ENCODE measurements at places on chromosomes 13 and 19. TPM values are rescaled to one million over a fixed set of nuclear protein-coding genes. Genes with fewer than 3 reads are reported as not detected.

DNA sequence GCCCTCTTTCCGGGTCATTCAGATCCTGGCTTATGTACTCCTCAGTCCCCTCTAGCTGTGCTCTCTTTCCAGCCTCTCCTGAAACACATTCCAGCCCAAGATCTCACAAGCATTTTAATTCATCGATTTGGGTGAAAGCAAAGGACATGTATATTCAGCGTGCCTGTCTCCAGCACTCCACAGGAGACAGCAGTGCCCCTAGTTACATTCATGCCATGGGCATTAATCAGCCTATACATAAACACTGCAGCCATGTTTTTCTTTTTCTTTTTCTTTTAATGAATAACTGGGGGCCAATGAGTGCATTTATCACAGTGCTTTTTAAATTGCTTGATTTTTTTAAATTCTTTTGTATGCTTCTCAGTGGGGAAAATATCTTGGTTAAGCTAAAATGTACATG lies 199.1 kb downstream of the DCT start:
- no peak for DNase-seq

GRCh38 chr19:12596927-12597548 lies 13.6 kb downstream of the ZNF490 start:
- no peak for DNase-seq

GRCh38 chr13:64723724-64724123 lies 2506.4 kb downstream of the PCDH9 start:
- DNase-seq: peak; percentile 52

- DNase-seq: no peak
Observed at GRCh38 chr13:23788459-23788858, 100.7 kb downstream of the MIPEP start.

DNA sequence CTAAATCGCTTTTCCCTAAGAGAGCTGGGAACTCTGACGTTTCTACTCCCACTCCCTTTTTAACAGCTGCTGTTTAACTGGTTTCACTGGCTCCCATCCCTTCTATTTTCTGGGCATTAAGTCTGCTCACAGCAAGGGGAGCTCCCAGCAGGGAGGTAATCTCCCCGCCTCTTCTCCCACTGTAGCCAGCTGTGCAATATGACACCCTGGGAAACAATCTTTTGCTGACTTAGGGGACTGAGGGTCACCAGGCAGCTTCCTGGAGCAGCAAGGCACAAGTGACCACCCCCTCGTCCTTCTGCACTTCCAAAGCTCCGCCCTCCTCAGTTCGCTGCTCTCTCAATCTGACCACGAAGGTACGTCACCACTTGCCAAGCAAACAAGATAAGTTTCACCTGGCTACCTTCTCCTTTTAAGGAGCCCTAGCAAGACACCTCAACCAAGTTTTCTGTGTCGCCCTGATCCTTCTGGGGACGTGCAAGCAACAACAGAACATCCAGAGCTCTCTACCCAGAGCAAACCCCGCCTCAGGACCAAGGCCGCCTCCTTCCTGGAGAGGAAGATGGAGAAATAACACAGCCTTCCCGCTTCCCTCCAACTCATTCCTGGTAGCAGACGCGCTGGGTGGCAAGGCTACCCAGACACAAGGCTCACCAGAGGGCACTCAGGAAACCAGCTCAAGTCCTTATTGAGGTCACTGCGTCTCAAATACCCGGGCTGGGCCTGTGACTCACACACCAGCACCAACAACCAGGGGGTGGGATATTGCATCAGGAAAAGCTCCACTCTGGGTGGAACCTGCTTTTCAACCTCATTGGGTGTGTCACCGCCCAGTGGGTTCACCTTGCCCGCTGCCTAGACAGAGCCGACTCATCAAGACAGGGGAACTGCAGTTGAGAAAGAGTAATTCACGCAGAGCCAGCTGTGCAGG lies 92.4 kb downstream of the STK24 start:
- peak; percentile 91 for DNase-seq

DNA sequence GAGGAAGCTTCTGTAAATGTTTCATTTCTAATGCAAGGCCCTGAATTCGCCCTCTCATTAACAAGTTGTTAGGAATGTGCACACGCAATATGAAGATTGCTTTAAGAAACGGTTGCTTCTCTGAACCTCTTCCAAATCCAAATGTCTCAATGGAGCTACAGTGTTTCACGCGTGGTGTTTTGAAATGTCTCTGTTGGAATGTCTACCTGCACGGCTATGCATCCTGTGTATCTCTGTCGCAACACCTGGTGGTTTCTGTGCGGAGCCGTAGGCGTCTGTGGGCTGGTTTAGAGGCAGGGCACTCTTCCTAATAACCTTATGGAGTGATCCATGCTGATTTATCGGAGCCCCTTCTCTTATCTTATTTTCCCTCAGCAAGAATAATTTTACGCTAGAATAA lies 1584.2 kb upstream of the SLC10A2 start:
- no peak for DNase-seq

GRCh38 chr19:45819769-45820168 lies 4.7 kb upstream of the RSPH6A start:
- no peak for DNase-seq

DNA sequence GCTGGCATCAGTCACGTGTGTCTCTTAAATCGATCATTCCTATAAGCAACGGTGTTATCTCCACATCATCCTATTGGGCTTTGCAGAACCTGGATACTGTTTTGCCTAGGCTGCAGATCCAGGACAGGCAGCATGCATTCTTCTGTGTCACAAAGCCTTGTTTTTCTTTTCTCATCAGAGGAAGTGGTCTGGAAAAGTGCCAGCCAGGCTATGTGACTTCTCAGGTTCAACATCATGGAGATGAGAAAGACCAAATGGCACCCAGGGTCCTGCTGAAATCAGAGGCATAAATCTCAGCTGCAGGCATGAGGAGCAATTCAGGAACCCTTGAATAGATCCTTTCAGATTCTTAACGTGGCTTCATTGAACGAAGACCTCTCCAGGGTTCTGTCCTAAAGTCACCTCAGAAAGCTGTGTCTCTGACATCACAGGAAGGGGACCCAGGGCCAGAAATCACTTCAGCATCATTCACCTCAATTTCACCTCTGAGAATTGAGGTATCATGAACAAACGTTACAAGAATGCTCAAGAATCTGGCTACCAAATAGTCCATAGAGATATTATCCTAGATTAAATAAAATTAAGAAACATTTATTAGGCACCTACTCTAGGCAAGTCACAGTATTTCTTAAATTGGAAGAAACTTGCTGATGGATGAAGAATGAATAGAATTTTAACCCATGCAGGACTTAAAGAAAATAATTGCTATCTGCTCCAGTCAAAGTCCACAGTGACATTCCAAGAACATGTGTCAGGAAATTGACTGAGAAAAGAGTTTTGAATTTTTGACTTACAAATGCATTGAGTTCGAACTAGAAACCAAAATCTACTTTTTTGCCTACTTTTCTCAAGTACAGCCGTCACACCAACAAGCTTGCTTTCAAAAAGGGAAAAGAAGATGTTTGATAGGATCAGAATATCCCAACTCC lies 124.1 kb downstream of the COG6 start:
- DNase-seq: no peak

DNA sequence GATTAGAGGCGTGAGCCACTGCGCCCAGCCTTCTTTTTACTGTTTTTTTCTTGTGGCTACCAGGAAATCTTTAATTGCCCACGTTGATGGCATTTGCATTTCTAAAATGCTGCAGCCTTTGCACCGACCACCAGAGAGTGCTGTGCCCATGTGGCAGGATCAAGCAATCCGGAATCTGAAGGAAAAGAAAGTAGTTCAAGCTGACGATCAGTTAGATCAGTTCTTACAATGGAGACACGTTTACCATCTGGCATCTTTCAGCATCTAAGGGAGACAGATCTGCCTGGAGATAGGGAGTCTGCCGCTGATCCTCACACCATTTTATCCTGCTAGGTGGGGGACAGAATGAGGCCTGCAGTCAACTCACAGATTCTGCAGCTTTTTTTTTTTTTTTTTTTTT lies 19.9 kb downstream of the TINCR start:
- peak; percentile 38 for DNase-seq

Gene FLT1
- 37.0 TPM for total RNA-seq

Gene ANGPTL8
- total RNA-seq: 25.5 TPM

Gene C19orf67
- total RNA-seq: not detected
